Activated naive CD8-positive, alpha-beta T cell treated with anti-CD3 and anti-CD28 coated beads, Interleukin-2, amount 10 ng/mL, durations not matched to agents 7 days and 5 days (primary cell): ENCODE measurements at places on chromosomes 6 and 20. TPM values are rescaled to one million over a fixed set of nuclear protein-coding genes. Genes with fewer than 3 reads are reported as not detected.

The FAM162B gene
- total RNA-seq, result not detected

The GGTLC1 gene
- total RNA-seq, result not detected

- DNase-seq, result no peak
Observed at GRCh38 chr6:3532296-3532916, 75.6 kb upstream of the SLC22A23 start.

DNA sequence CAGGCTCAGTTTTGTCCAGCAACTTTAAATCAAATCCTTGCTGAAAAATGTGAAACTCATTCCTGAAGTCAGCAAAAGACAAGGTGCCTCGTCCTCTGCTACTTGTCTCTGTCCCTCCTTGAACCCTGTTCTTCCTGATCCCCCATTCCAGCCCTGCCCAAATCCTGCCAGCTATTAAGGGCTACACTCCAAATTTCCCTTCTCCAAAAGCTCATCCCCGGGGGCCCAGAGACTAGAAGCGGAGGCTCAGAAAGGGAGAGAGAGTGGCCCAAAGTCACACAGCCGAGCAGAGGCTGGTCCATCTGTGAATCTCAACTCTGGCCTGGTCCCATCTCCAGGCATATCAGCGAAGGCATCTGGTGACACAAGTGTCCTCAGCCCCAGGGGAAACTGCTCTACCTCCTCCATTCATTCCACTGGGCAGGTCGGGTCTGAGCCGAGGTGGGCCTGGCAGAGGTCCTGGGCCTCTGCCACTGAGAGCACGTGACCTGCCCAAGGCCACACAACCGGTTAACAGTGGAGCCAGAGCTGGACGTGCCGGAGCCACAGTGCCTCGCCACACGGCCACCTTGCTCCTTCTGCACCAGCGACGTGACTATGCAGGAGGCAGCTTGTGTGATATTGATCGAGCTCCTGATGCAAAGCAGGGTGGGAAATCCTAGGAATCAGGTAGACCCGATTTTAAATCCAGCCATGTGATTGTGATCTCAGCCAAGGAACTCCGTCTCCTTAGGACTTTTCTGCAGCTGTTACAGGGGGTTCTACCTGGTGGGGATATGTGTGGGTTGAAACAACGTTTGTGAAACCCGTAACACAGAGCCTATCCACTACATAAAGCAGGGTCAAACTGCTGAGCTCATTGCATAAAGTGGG, 28.6 kb downstream of the NOL4L start:
- DNase-seq, result no peak

DNA sequence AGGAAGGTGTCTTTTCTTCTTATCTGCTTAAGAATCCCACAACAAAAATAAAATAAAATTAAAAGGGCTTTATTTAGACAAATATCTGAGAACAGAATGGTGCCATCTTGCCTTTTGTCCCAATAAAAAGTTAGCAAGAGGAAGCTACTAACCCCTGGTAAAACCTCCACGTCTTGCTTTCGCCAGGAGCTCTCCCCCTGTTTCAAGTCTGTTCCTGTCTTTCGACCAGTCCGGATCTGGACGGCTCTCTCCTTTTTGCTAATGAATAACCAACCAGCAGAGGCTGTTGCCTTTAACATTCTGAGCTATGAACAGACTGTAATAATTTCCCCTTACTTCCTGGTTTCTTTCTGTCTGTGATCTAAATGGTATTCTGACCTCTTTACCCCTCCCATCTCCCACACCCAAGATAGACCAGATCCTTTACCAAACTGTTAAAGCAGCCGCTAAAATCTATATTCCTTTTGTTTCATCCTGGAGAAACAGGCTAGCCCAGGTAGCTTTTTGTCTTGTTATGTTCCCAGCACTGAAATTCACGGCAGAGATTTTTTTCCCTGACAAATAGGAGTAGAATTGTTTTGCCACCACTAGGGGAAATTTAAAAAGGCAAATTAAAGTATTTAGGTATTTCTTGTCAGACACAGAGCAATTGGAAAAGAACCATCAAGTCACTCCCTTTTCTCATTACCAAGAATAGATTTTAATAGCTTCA, at the start of gene FRK:
TSS of gene FRK (minus strand) at position 320 of the 712 bp plus-strand sequence. CDS start 580 bp downstream, outside the sequence.
- no peak for DNase-seq

DNA sequence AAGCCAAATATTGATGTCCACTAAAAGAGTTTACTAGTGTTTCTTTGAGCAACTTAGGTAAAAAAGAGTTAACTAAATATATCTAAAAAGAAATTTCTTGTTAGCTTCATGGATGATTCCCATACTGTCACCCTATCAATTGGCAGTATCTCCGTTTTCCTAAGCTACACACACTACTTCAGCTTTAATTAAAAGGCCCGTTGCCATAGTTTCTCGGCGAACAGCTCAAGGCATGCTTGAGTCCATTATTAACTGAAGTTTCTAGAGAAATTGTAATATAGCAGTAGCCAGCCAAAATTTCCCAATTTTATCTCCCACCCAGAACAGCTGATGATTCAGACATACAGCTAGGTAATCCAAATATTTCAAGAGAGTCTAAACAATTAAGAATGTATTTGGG, 20.0 kb upstream of the BEND6 start:
- no peak for DNase-seq
